ENCODE measurements at places on chromosomes 13 and 19.

DNA sequence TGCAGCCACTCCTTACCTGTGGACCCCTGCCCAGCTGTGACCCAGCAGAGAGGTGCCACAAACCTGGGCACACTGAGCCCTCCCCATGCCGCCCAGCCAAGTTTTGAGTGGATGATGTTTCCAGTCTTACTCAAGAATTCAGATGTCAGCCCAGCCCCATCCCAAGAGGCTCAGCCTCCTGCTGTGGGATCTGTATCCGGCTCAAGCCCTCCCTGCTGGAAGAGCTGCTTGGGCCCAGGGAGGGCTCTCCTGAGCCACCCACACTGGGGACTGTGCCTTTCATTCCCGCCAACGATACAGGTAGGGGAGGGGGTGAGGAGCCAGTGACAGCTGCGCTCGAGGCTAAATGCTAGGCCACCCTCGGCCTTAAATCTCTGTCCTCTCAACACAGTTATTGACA lies 5.9 kb upstream of the SLC7A9 start:
- no peak for DNase-seq

DNA sequence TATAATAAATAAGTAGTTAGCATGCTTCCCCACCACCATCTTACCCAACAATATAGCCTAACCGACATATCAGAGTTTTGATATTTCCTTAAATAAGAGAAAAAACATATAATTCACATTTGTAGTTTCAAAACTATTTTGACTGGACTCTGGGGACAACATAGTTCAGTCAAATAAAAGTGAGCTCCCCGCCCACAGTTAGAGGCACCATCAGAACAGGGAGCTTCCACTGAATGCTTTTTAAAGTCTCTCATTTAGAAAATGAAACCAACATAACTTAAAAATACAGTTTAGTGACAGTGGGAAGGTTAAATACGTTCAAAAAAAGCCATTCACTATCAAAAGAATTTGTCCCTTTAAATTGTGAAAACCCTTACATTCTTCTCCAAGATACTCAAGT lies 92.8 kb downstream of the EPSTI1 start:
- DNase-seq: peak; percentile 31

DNA sequence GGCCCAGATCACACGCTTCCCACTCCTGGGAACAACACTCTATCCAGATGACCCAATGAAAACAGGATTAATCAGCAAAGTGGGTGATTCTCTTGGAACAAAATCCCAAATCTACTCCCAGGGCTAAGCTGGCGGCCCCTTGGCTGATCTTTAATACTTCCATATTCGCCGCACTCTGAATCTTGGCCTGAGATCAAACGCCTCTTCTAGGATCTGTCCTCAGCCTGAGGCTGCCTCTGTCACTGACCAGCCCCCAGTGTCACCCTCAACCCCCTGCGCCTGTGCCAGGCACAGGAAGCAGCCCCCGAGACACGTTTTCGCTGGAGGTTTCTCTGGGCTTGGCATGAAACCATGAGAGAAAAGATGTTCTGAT lies 2.4 kb upstream of the CTXN1 start:
- DNase-seq: no peak

- DNase-seq: no peak
These were observed 17.0 kb downstream of the ERFL start for GRCh38 chr19:41910992-41911888.

DNA sequence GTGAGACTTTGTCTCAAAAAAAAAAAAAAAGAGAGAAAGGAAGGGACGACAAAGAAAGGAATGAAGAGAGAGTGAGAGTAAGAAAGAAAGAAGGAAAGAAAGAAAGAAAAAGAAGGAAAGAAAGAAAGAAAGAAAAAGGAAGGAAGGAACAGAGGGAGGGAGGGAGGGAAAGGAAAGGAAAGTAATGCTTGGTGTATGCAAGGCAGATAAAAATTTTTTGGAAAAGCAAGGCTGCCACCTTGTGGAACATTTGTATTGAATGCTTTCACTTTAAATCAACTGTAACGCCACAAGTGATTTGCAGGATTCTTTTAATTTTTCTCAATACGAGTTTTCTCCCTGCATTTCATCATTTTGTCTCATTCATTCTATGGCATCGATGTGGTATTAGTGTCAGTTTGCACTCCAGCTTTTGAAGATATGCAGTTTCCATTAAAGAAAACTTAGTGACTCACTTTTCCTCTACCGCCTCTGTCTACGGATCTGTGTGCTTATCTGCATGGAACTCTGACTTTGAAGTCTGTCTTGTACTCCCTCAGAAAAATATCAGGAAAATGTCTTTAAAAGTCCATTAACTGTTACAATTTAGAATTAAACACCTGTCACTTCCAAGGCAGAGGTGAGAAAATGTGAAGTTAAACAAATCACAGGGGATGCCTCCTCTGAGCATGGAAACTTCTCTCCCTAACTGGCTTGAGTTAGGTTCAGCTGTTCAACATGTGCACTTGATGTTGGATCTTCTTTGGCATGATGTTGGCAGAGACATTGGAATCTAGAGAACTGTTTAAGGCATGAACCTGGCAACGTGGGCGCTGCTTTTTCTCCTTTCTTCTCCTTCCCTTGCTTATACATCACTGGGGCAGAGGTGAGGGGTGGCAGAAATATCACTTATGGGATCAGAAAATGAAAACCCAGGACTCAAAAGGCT lies 20.0 kb upstream of the ZDHHC20 start:
- DNase-seq: peak; percentile 80

- no peak for DNase-seq
These were observed 99.7 kb downstream of the GPC6 start for GRCh38 chr13:93326234-93326811.

GRCh38 chr13:78499802-78500201 lies 103.5 kb downstream of the POU4F1 start:
- DNase-seq: no peak

DNA sequence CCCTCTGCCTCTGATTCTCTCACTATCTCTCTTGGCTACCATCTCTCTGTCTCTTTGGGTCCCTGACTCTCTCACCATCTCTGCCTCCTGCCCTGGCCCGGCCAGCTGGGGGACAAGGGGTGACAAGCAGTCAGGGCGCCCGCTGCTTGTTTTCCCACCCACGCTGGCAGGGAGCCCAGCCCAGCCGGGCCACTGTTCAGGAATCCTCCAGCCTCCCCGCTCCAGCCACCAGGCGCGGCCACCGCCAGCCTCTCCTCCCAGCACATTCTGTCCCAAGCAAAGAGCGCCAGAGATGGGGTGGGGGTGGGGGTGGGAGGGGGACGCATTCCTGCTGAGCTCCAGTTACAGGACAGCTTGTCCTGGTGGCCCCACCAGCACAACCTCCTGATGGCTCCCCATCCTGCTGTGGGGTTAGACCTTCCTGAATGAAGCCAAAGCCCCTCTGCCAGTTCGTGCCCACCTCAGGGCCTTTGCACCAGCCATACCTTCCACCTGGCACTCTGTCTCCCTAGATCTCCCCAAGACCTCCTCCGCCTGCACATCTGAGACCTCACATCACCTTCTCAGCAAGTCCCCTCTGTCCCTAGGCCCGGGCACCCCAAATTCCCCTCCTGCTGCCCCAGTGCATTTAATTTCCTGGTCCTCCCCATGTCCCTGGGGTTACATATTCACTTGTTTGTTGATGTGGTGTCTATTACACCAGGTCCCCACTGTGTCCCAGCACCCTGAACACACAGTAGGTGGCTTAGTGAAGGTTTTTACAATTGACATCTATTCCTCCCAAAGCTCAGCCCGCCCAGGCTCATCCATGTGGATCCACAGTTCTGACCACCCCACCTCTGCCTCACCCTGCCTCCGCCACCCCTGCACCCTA lies 12.5 kb downstream of the ARRDC2 start:
- DNase-seq: no peak

GRCh38 chr19:924553-925086 lies 1.2 kb upstream of the ARID3A start:
- no peak for DNase-seq

DNA sequence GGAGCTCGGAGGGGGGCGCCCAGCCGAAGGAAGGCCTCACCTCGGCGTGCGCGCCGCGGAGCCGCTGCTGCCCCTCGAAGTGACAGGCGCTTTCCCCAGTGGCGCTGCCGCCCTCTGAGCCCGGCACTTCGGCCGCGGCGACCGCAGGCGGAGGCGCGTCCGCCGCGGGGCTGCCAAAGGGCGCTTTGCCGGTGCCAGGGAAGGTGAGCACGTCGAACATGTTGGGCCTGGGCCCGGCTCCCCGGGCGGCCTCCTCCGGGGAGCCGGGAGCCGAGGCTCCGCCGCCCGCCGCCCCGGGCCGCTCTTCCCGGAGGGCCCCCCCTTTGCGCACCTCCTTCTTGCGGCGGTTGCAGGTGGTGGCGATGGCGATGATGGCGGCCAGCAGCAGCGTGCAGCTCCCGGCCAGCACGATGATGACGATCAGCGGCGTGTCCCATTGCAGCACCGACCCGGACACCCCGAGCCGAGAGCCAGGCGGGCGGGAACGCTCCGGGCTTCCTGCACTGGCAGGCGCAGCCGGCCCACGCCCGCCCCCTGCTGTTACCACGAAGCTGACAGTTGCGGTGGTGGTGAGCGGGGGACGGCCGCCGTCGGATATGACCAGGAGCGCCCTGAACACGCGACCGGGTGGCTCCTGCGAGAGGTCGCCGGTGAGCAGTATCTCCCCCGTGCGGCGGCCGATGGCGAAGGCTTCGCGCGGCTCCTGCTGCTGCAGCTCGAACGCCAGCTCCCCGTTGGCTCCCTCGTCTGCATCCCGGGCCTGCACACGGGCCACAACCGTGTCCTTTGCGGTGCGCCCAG lies 2.5 kb downstream of the PCDH8 start:
- DNase-seq: peak; percentile 21

- peak; percentile 30 for DNase-seq
These were observed 1.2 kb downstream of the CGB7 start for GRCh38 chr19:49056101-49056901.

DNA sequence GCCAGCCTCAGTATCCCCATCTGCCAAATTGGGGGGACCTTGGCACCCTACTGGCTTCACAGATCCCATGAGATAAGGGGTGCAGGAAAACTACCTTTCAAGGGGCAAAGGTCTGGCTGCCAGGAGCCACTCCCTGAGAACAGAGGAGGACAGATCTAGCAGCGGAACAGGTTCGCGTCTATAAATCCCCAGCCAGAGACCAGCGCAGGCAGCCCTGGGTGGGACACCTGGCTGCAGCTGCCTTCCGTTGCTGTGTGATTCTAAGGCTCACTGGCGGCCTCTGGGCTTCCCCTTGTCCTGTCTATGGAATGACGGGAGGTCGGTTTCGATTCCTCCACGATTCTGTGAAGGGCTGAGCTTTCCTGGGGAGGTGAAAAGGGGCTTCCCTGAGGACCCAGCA lies 7.3 kb downstream of the RELB start:
- no peak for DNase-seq

DNA sequence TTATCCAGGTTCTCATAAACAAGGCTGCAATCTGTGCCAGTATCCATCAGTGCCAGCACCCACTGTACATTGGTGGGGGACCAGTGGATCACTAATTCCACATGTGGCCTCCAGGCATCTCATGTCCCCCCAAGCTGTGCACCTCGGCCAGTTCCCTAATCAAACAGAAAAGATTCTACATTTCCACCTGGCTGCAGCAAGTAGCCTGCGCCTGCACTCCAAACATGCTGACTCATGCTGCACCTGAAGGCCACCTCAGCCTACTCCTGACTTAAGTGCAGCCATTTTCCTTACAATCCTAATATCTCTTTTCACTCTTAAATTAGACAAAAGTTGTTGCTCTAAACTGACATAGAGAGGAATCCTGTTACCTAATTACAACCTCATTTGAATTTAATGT lies 729.4 kb upstream of the MIR17HG start:
- DNase-seq: no peak

Data from inflammatory macrophage treated with lipopolysaccharide for 4 hours (primary cell).